Putamen (tissue), 1 donor: ENCODE measurements at places on chromosomes 3 and 15.
A peak's percentile ranks its signal among the peaks of the same experiment; 100 is the strongest.

- DNase-seq = peak; percentile 71
Measured at GRCh38 chr3:112043621-112044201, 9.2 kb downstream of the TMPRSS7 start.

DNA sequence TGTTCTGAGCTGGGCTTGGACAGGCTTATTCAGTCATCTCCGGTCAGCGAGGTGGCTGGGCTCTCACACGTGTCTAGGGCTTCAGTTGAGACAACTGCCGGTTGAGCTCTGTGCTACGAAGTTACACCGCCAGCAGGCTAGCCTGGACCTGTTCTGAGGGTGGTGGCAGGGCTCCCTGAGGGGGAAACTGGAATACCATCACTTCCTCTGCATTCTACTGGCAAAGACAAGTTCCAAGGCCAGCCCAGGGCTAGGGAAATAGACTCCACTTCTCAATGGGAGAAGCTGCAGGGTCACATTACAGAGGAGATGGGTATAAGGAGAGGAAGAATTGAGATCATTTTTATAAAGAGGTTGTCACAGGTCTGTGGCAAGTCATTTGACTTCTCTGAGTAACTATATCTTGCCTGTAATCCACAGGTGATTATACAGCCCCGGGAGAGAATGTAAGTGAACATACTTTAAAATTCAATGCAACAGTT is 106.8 kb upstream of the IL12A start:
- no peak for DNase-seq

GRCh38 chr3:70766301-70766700 is 453.9 kb upstream of the MDFIC2 start:
- no peak for DNase-seq

GRCh38 chr15:91214675-91215590 is 114.9 kb downstream of the SV2B start:
- DNase-seq = no peak

DNA sequence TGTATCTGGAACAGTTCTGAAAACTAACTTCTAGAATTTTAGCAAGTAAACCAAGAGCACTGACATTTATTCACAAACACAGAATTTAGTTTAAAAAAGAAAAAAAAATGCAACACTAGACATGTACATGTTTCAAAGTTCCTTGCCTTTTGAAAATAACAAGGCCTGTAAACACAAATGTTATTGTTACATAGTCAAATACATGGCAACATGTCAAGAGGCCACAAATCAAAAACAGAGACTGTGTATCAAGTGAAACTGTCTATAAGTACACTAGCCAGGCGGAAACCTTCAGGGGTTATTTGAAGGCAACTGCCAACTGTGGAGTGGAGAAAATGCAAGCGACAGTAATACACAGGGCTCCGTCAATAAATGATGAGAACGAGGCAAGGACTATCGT is 547.6 kb downstream of the FOXP1 start:
- no peak for DNase-seq

DNA sequence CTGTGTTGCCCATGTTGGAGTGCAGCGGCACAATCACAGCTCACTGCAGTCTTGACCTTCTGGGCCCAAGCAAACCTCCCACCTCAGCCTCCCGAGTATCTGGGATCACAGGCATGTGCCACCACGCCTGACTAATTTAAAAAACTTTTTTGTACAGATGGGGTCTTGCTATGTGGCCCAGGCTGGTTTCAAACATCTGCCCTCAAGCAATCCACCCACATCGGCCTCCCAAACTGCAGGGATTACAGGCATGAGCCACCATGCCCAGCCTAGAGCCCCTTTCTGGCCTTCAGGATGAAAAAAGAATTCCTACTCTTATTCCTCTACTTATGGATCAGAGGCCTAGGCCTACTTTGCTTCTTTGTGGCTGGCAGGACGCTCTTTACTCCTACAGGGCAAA is 39.6 kb downstream of the CHAC1 start:
- no peak for DNase-seq

- no peak for DNase-seq
Measured at GRCh38 chr3:122481390-122481789, 33.3 kb downstream of the KPNA1 start.

- peak; percentile 30 for DNase-seq
Measured at GRCh38 chr3:171001957-171002694, 24.4 kb downstream of the SLC2A2 start.

- DNase-seq = no peak
Measured at GRCh38 chr3:57127891-57128518, 37.1 kb downstream of the IL17RD start.

- peak; percentile 60 for DNase-seq
Measured at GRCh38 chr3:169811631-169812331, 889 bp upstream of the LRRIQ4 start.

DNA sequence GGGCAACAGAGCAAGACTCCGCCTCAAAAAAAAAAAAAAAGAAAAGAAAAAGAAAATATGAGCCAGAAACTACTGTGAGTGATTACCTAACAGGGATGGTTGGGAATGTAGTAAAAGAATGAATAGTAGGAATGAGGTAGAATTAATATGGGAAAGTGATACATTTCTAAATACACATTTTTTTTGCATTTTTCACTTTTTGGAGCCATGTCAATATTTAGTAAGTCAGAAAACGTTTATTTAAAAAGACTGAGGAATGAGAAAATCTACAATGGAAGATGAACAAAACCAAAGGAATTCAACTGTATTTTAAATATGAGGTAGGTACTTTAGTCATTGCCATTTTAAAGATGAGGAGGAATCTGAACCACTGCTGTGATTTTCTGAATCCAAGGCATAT is 817.2 kb upstream of the CADM2 start:
- no peak for DNase-seq

- no peak for DNase-seq
Measured at GRCh38 chr3:34361921-34362320, 563.5 kb downstream of the PDCD6IP start.

DNA sequence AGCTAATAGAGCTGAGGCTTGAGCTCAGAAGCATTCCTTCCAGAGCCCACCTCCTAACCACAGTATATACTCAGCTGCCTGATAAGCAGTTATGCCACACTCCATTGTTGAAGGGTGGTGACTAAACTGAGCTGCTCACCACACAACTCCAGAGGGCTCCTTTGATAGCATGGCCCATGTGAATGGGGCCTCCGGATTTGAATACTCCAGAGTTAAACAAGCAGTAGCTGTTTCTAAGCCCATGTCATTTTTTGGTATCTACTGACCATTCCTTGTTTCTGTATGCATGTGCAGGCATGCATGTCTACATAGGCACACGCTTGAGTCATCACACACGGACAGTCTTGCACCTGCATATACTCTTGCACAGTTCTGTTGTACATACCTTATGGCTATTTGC is 28.9 kb downstream of the IGSF10 start:
- DNase-seq = no peak

- DNase-seq = no peak
Measured at GRCh38 chr15:37709669-37710068, 224.8 kb upstream of the TMCO5A start.

DNA sequence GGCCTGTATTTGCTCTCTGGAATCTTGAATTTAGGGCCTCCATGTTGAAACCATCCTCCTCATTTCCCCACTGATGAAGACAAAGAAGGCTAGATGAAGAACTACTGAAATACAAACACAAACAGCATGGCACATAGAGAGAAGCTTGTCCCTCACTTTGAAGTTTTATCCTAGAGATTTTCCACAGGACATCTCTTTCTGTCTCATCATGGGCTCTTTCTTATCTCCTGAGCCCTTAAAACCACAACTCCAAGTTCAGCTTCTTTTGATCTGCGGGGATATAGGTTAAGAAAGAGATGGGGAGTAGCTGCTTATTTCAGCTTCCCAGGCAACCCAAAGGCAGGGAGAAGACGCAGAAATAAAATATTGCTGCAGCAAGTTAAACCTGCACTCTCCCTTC is 213.1 kb upstream of the LRIG1 start:
- DNase-seq = no peak

DNA sequence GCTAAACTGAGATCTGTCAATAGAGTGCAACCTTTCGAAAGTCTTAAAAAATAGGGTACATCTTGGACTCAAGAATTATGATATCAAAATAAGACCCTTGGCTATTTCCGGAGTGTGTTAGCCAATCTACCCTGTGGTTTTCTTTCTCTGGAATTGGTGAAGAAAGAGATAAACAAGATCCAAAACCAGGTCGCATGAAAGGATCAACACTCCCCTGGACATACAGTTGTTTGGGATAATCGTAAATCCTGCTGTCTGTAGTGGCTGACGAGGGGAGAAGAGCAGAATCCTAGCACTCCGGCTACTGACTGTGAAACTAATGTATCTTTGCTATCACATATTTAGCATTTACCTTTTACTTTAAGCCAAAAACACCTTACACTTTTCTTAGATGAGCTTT is 30.9 kb downstream of the FNDC3B start:
- DNase-seq = no peak

GRCh38 chr15:65867244-65867643 is 2.0 kb upstream of the RAB11A start:
- DNase-seq = no peak

DNA sequence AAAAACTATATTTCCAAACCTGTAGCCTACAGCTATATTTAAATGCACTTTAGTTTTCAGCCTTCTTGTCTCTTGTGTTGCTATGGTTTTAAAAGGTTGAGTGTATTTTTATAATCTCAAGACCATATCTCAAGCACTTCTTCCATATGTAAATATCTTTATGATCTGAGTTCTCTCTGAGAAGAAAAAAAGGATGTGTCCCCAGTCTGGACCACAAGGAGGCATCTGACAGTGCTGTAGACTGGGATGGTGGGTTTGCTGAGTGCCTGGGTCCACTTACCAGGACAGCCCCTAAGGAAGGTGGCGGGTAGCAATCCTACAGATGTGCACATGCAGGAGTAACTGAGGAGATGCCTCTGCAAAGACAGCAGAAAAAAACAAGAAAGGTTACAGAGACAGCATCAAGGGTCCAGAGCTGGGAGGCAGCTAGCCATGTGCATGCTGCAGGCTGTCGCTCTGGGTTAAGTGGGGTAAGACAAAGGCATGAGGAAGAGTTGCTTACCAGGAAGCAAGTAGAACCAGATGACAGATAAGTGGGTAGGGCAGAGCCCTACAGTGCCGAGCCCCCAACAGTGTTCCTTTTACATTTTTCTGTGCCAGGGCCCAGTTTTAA is 70.6 kb upstream of the SNRK start:
- no peak for DNase-seq

GRCh38 chr3:71859123-71859519 is 74.2 kb upstream of the PROK2 start:
- peak; percentile 25 for DNase-seq

DNA sequence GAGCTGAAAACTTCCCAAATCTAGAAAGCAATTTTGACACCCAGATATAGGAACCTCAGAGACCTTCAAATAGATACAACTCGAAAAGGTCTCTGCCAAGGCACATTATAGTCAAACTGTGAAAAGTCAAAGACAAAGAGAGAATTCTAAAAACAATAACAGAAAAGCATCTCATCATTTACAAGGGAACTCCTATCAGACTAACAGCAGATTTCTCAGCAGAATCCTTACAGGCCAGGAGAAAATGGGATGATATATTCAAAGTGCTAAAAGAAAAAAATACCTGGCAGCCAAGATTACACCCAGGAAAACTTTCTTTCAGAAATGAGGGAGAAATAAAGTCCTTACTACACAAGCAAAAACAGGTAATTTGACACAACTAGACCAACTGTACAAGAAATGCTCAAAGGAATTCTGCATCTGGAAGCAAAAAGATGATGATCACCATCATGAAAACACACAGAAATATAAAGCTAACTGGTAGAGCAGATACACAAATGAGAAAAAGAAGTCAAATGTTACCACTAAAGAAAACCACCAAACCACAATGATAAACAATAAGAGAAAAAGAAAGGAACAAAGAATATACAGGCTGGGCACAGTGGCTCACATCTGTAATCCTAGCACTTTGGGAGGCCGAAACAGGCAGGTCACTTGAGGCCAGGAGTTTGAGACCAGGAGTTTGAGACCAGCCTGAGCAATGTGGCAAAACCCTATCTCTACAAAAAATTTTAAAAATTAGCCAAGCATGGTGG is 50.4 kb downstream of the ADAM10 start:
- DNase-seq = no peak

DNA sequence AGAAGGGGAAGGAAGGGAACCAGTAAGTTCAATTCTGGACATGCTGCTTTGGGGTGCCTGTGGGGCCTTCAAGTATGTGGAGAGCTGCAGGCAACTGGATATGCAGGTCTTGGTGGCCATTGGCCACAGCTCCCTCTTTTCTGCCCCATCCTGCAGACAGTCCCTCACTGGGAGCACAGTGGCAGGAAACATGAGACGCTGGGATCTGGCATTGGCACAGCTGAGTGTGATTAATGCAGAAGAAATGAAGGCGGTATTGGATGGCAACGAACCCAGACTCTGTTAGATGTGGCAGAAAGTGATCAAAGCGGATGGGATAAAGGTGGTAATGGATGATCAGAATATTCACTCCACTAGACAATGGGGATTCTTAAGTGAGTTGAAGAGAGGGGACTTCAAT is 23.2 kb upstream of the VPS8 start:
- DNase-seq = no peak

DNA sequence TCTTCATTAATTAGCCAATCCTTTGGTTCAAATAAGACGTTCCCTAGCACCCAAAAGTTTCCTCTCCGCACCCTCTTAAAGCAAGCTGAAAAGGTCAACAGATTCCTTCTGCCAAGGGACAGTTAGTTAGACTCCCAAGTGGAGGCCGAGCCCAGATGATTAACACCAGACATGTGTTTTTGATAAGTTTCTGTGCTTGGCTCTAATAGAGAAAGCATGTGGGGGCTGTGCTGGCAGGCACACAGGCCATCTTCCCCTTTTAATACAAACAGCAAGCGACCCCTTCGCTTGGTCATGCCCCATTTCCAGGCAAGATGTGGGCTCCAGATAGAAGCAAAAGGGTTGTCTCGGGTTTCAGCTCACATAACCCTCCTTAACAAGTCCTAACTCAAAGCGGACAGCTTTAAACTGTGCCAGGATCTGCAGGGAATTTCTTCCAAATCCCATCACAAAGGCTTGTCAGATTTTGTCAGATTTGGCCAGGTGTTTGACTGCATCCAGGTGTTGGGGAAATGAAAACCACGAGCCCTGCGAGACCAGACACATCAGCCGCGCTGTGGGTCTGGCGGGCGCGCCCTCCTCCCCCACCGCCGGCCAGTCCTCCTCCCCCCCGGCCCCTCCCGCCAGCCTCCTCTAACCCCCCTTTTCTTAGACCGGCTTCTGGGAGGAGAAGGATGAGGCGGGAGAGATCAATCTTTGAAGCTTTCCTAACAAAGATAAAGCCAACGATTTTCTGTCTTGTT is 3.3 kb downstream of the HES1 start:
- no peak for DNase-seq

DNA sequence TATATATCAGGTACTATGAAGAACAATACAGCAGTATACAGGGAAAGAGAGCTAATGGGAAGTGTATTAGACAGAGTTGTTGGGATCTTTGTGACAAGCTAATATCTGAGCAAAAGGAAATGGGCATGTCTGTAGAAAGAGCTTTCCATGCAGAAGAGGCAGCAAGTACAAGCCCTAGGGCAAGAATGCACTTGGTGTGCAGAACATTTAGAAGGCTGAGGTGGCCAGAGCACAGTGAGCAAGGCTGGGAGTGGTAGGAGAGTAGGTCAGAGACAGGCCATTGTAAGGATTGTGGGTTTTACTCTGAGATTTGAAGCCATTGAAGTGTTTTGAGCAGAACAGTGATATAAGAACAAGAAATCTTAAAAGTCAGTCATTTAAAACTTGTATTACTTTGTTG is 353.9 kb upstream of the TGFBR2 start:
- DNase-seq = no peak

GRCh38 chr3:25485673-25486072 is 57.6 kb downstream of the RARB start:
- DNase-seq = no peak

GRCh38 chr15:80533790-80534333 is 129.7 kb downstream of the ARNT2 start:
- no peak for DNase-seq
